ENCODE measurements at places on chromosomes 12 and 14.

DNA sequence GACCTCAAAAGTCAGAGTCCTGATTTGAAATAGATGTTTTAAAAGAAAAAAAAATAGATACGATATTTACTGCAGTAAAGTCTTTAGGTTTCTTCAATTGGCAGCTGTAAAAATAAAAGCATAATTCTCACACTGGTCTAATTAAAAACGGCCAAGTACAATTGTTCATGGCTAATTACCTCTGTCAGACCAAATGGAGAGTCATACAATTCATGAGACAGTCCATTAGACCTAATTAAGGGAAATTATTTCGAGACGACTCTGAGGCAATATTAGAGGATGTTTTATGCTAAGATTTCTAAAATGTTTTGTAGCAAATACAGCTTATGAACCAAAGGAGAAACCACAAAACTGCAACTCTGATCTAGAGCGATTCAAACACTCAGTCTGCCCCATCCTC, 131.3 kb downstream of the PHLDA1 start:
- no peaks in the 10 kb centered on the region for H3K4me1 ChIP-seq
- no peaks in the 10 kb centered on the region for H3K36me3 ChIP-seq
- no peak overlapping the region for H3K4me3 ChIP-seq

DNA sequence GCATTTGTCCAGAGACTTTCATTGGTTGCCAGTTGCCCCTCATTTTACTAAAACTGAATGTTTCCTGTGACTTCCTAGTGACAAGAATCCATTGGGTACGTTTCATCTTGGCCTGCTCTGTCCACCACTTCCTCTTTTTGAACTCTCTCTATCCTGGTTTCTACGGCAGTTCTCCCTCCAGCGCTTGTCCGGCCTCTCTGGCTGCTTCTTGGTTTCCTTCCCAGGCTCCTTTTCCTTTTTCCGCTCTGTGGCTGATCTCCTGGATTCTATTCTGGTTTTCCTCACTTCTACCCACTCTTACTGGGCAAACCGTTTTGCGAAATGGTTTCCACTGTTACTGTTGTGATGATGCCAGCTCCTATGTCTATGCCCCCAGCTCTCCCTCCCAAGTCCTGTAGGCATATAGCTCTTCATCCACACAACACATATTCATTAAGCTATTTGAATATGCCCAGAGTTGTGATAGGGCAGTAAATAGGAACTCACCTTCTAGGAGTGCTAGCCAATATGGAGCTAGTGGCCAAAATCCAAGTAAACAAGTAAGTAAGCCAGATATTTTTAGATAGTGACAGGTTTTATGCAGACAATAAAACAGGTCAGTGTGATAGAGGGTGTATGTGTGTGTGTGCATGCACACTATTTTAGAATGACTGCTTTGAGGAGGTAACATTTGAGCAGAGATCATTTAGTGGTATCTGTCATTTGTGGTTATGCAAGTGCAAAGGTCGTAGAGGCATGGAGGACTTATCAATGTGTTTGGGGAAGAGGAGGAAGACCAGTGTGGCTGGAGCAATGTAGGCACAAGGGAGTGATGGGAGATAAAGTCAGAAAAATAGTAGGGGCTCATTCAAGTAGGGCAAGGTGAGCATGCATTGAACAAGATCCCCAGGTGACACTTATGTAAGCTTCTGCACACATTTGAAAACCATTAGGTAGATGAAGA, 27.9 kb upstream of the CTDSP2 start:
- H3K27ac ChIP-seq, result no peak overlapping the region
- H3K36me3 ChIP-seq, result no peaks in the 10 kb centered on the region
- peaks cover 11% of the 10 kb centered on the region for H3K4me1 ChIP-seq

DNA sequence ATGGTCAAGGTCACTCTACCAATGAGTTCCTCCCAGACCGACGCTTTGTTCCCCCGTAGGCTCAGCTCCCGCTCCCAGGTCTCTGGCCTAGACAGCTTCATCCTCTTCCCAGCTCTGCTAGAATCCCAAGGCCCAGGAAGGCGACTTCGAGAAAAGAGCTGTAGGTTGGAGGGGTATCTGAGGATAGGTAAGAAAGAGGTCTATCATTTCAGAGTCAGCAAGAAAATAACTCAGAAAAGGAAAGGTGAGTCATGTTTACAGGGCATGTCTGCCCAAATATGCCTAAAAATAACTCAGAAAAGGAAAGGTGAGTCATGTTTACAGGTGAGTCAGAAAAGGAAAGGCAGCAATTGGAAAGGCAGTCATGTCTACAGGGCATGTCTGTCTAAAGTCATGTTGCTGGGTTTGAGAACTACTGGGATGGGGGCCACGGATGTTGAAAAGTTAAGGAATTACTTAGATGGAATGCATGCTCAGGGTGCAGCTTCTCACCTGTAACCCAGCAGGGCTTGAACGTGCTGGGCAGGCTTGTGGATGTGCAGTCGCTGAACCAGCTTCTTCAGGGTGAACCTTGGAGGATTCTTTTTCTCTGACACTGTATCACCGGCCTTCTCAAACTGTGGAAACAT, 12.2 kb downstream of the TEP1 start:
- peaks cover 42% of the 10 kb centered on the region for H3K4me1 ChIP-seq
- peak overlapping the region; percentile 8 for H3K4me3 ChIP-seq
- no peaks in the 10 kb centered on the region for H3K27me3 ChIP-seq
- peaks cover 40% of the 10 kb centered on the region for H3K36me3 ChIP-seq

GRCh38 chr14:64987438-64987767, 708 bp downstream of the FNTB start:
- H3K36me3 ChIP-seq, result peaks cover 3% of the 10 kb centered on the region
- H3K27me3 ChIP-seq, result peaks cover 6% of the 10 kb centered on the region
- peak overlapping the region; percentile 92 for H3K4me3 ChIP-seq
- H3K27ac ChIP-seq, result peak overlapping the region; percentile 96

DNA sequence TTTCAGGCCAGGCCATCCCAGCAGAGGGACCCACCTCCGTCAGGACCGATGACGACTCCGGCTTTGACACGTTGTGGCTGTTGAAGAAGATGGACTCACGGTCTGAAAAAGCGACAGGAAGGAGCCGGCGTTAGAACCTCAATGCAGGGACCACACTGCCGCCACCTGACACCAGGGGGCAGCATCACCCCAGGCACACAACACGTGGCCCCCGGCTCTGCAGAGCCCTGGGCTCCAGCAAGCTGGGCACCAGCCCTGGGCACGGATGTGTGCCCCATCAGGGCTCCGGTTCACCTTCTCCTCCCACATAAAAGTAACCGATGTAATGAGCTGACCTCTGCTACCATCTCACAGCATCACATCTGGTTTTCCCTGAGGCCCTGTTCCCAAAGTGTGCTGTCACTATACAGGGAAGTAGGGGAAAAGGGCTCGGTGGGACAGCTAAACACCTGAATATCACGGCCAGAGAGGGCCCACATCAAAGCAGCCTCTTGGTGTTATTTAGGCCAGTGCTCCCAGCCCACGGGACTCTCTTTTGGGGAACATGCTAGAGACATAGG, 29.0 kb downstream of the CHGA start:
- H3K27ac ChIP-seq, result peak overlapping the region; percentile 44
- H3K4me3 ChIP-seq, result no peak overlapping the region
- H3K27me3 ChIP-seq, result no peaks in the 10 kb centered on the region
- H3K36me3 ChIP-seq, result peaks cover 50% of the 10 kb centered on the region
- H3K4me1 ChIP-seq, result peaks cover 14% of the 10 kb centered on the region

GRCh38 chr12:78086553-78087362, 256.1 kb downstream of the NAV3 start:
- no peaks in the 10 kb centered on the region for H3K36me3 ChIP-seq
- no peak overlapping the region for H3K27ac ChIP-seq
- no peaks in the 10 kb centered on the region for H3K27me3 ChIP-seq

GRCh38 chr12:85834378-85834777, 1.8 kb downstream of the RASSF9 start:
- peaks cover 6% of the 10 kb centered on the region for H3K27me3 ChIP-seq
- H3K4me3 ChIP-seq, result no peak overlapping the region
- no peaks in the 10 kb centered on the region for H3K4me1 ChIP-seq
- no peak overlapping the region for H3K27ac ChIP-seq
- no peaks in the 10 kb centered on the region for H3K36me3 ChIP-seq

- no peaks in the 10 kb centered on the region for H3K36me3 ChIP-seq
- no peak overlapping the region for H3K4me3 ChIP-seq
- H3K27ac ChIP-seq, result no peak overlapping the region
- no peak for DNase-seq
- H3K27me3 ChIP-seq, result peaks cover 13% of the 10 kb centered on the region
- H3K4me1 ChIP-seq, result no peaks in the 10 kb centered on the region
Observed at GRCh38 chr14:88232771-88233170, 90.3 kb downstream of the KCNK10 start.
